ENCODE measurements at places on chromosomes 7 and 10. TPM values are rescaled to one million over a fixed set of nuclear protein-coding genes. Genes with fewer than 3 reads are reported as not detected.

FAM221A gene
- 20.6 TPM for polyA plus RNA-seq

PLCE1 gene
- 20.0 TPM for polyA plus RNA-seq

GNGT1 gene
- not detected for polyA plus RNA-seq

MMD2 gene
- polyA plus RNA-seq, result 58.2 TPM

HOXA5 gene
- polyA plus RNA-seq, result 159 TPM

LDB1 gene
- 102 TPM for polyA plus RNA-seq

SFTPA1 gene
- polyA plus RNA-seq, result not detected

ZFAND4 gene
- polyA plus RNA-seq, result 19.3 TPM

EPO gene
- polyA plus RNA-seq, result 0.44 TPM

SLC29A3 gene
- polyA plus RNA-seq, result 8.6 TPM

RBP3 gene
- 0.29 TPM for polyA plus RNA-seq

SLC26A3 gene
- not detected for polyA plus RNA-seq

CTAGE6 gene
- polyA plus RNA-seq, result not detected

LRRC17 gene
- polyA plus RNA-seq, result 67.6 TPM

SLC13A4 gene
- polyA plus RNA-seq, result 161 TPM

SYCE1 gene
- polyA plus RNA-seq, result 4.8 TPM

LIPF gene
- polyA plus RNA-seq, result not detected

BHLHA15 gene
- 4.0 TPM for polyA plus RNA-seq

OR2A1 gene
- polyA plus RNA-seq, result 0.13 TPM
